Esophagus mucosa (tissue), 1 donor: ENCODE measurements at places on chromosomes 12 and 14. TPM values are rescaled to one million over a fixed set of nuclear protein-coding genes. Genes with fewer than 3 reads are reported as not detected.

- no peak for ATAC-seq
Measured at GRCh38 chr14:36085861-36086260, 90.7 kb downstream of the PTCSC3 start.

GRCh38 chr12:105418821-105419291 is 88.4 kb downstream of the C12orf75 start:
- no peak for ATAC-seq

- ATAC-seq = no peak
Measured at GRCh38 chr12:25496098-25496587, 56.9 kb downstream of the LMNTD1 start.

DNA sequence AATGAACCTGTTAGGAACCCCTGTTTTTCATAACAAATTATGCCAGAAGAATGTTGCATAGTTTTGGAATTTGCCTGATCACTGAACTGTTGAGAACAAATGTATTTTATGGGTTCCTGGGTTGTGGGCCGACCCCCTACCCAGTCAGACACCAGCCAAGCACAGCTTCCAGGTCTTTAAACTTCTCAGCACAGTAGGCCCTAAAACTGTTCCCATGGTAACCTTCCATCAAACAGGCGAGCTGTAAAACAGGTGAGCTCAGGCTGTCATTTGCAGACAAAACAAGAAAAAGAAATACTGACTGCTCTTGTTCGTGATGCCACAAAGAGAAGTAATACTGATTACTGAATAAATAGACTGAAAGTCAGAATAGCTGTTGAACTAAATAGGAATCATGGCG is 147.0 kb downstream of the PTPRO start:
- ATAC-seq = no peak

The RNASE3 gene
- total RNA-seq = not detected

DNA sequence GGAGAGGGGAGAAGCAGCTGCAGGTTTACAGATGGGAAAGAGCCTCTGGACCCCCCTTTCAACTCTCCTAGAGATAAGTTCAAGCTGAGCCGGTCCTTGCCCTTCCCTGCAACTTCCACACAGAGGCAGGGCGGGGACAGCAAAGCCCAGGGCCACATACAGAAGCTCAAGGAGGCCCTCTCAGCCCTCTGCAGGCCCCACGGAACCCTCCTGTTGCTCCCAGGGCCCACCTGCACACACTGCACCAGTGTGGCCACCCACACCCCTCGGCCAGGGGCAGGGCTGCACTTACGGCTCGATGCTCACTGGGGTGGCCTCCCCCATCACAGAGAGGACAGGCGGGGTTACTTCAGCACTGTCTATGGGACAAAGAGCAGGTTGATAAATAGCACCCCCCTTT is 13.0 kb upstream of the PNMA1 start:
- ATAC-seq = no peak
